T-helper 9 cell (primary cell): ENCODE measurements at places on chromosomes 4 and X.
A peak's percentile ranks its signal among the peaks of the same experiment; 100 is the strongest.

GRCh38 chr4:182531555-182532162, 288.5 kb downstream of the TENM3 start:
- no peak for DNase-seq

DNA sequence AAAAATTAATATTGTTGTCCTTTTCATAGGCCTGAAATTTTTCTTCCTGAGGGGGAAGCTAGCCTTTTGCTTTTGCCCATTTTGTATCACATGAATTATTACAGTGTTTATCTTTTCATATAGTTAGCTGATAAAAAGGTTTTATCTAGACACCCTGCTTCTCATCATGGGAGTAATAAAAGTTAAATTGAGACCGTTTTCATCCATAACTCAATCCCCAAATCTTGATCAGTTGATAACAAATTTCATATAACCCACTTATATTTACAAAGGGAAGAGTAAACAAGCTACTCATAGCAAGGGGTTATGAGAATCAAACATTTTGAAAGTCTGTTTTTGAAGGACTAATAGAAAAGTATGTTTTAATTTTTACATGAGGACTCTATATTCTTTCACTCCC, 23.5 kb upstream of the DCX start:
- DNase-seq: no peak

- DNase-seq: no peak
Observed at GRCh38 chr4:47195706-47196105, 164.3 kb downstream of the GABRB1 start.

DNA sequence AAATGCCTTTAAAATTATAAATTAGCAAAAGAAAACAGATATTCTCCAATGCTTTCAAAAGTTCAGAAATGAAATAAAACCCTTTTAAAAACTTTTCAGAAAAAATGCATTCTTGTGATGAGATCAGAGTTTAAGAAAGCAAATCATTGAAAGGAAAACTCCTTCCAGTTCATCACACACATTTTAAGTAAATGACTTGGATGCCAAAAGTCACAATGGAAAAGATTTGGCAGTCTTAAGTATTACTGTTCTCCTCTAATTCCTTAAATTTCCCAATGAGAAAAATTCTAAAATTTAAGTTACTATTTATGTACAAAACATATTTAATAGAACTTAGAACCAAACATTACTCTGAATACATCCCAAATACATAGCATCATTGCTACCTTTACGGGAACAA, 21.1 kb downstream of the HOPX start:
- no peak for DNase-seq

GRCh38 chr4:14767142-14767541, 235.1 kb upstream of the CPEB2 start:
- DNase-seq: no peak

DNA sequence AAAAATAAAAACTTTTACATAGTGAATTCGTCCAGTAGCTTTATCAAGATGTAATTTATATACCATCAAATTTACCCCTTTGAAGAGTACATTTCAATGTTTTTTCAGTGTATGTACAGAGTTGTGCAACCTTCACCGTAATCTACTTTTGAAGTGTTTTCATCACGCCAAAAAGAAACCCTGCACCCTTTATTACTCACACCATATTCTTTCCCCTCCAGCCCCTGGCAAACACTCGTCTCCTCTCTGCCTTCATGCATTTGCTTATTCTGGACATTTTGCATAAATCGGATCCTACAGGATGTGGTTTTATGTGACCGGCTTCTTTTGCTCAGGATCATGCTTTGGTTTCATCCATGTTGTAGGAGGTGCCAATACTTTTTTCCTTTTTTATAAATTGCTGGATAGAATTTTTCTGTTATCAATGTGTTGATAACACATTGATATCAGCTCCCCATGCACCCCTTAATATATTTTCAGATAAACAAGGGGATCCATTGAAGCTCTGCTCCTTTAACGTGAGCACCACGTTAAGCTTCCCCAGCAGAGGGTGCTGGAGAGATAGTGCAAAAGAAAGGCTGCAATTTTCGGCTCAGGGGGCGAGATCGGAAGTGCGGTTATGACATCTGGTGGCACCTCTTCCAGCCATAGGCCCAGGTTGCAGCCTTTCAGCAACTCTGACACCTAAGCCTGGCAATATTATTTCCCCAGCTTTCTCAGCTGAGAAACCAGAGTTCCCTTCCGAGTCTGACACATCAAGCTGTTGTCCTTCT, 100.1 kb upstream of the VCX3B start:
- no peak for DNase-seq

- no peak for DNase-seq
Observed at GRCh38 chrX:132270699-132271098, 51.5 kb upstream of the RAP2C start.

GRCh38 chrX:129795584-129795983, 15.8 kb downstream of the SASH3 start:
- DNase-seq: no peak

GRCh38 chr4:46274717-46275116, 115.2 kb downstream of the GABRA2 start:
- no peak for DNase-seq

DNA sequence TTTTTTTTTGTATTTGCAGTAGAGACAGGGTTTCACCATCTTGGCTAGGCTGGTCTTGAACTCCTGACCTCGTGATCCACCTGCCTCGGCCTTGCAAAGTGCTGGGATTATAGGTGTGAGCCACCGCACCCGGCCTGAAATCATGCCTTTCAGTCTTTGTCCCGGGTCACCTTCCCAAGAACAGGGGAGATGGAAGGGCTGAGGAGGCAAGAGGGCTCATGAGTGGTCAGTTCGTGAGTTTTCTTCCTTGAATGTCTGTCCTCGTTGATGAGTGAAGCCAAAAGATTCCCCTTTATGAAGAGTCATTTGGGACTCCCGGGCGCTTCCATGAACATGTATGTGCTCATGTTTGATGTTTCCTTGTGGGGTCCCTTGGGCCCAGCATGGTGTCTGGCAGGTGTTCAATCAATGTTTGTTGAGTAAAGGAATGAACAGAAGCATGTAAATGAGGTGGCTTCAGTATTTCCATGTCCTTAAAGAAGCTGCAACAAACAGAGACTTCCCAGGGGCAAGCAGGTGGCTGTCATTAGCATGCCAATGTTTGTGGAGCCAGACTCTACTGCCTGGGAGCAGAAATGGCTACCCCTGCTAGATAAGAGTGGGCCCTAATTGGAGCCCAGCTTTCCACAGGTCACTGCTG, 3.4 kb upstream of the SEPTIN6 start:
- no peak for DNase-seq

GRCh38 chr4:46889410-46889809, 19.6 kb downstream of the COX7B2 start:
- no peak for DNase-seq

- DNase-seq: no peak
Observed at GRCh38 chr4:112152521-112152920, 7.3 kb downstream of the FAM241A start.

DNA sequence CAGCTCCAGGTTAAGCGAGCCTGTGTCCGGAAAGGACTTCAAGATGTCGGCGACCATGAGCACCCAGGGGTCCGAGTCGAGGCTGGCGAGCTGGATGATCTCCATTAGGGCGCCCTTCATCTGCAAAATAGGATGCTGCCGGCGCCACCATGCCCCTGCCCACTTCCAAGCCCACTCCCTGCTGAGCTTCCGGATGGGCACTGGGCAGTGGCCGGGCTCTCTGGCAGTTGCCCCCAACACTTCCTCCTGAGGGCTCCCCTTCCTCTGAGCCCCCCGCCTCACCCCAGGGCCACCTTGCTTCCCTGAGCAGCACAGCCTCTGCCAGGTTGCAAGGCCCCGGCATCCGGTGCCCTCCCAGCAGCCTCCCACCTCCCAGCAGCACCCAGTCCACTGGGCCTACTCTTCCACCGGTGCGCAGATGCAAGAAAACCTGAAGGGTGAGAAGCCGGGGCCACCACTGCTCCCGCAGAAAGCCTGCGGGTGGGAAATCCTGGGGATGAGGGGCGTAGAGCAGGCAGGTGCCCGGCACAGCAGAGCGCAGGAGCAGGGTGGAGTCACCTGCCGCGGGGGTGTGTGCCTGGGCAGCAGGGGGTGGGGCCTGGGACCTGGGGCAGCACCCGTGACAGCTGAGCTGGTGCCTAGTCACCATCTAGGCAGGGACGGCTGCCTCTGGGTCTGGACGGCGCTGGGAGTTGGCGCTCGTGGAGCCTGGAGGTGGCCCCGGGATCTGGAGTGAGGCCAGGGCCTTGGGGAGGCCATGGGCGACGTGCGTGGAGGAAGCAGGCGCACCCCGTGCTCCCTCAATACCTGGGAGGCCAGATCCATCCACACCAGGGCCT, 17.0 kb downstream of the NELFA start:
- no peak for DNase-seq

DNA sequence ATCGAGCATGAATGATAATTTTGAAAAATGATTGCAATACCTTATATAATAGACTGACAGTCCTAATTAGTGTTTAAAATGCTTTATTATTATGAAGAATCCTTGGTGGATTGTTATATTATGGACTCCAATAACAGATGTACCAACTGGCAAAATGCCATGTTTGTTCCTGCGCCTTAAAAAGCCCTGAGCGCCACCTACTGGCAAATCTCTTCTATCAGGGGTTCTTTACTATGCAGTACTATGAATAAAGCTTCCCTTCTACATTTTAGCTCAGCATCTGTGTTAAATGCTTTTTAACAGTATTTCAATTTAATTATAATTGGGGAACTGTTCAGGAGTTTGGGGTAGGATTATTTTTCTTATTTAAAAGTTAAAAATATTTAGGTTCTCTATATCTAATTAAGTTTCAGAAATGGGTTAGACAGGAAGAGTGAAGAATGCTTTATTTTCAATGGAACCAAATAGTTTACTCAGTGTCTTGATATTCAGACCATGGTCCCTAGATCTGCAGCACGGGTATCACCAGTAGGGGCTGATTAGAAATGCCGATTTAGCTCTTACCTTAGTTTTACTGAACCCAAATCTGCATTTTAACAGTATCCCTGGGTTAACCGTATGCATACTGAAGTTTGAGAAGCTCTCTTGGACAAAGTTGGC, 20.0 kb downstream of the CFAP97 start:
- DNase-seq: peak; percentile 70

DNA sequence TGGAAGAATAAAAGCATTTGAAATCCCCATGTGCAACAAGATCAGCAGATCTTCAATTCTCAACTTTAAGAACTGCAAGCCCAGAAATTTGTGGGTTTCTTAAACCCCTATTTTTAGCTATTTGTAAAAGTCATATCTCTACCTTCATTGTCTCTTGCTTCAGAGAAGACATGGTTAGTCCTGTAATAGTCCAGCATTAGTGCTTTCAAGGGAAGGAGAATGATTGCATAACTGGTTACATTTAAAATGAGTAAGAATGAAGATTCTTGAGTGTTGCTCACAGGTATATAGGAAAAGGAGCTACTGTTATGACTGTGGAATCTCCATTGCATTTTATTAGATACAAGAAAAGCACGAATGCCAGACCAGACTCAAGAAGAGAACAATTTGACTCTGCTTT, 84.0 kb downstream of the CCSER1 start:
- no peak for DNase-seq

DNA sequence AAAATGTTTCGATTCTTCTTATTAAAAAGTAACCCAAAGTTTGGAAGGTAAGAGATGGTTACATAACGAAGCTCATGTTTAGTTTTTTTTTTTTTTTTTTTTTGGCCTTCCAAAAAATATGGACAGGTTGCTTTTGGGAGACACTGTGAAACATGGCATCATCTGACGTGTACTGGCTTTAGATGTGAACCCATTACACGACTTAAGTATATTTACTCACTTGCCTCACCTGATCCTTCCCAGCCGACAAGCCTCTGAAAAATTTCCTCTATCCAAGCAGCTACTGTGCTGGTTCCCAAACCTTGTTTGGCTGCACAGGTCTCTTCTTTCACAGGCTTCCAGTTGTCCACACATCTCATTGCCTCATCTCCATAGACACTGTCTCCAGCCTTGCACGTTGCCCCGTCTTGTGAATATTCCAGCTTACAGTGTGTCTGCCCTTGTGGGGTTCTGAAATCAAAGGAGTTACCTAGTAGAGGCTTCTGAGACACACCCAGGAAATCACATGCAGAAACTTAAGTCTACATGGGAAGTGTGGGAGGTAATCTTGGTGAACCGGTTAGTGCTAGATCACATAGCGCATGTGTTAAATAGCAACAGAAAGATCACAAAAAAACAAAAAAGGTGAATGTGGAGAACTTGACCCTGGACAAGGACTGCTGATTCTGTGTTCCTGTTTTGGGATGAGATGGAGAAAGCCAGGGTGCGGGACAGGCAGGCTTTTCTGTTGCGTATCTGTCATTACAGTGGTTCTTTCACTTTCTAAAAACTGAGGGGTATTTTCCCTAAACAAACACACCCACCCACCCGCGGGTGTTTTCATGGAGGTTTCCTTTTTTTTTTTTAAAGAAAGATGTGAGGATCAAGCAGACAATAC, 328.6 kb downstream of the ARHGAP10 start:
- DNase-seq: no peak

GRCh38 chrX:22526339-22526738, 253.6 kb downstream of the CBLL2 start:
- DNase-seq: no peak

DNA sequence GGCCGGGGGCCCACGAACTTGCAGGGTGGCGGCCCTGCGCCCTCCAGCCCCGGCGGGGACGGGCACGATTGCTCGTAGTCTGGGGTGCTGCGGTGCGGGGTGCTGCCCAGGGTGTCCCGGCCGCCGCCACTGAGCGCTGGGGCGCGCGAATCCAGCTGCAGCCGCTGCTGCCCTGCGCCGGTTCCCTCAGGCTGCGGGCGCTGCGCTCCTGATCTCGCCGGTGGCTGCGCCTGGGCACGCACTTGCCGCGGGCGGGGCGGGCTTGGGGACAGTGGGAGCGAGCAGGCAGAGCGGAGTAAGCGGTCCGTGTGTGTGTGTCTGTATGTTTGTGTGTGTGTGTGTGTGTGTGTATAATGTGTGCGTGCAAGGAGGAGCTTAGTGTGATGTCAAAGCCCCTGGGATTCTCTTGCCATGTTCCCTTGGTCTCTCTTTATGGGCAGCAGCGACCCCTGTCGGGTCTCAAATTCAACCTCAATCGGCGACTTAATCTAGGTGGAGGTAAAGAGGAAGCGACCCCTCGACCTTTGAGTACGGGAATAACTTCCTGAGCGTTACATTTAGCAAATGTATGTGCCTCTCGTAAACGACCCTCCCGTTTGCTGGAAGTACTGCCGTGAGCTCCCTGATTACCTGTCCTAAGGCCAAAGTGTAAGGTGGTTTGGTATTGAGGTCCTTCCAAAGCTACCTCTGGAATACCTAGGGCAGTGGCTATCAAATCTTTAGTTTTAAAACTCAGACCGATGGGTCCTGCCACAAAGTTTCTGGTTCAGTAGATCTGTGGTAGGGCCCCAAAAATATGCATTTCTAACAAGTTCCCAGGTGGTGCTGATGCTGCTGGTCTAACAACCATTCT, at the start of gene RNF150:
Gene RNF150, minus strand, starts transcription at position 324 of the 853 bp plus-strand sequence.
- DNase-seq: no peak

DNA sequence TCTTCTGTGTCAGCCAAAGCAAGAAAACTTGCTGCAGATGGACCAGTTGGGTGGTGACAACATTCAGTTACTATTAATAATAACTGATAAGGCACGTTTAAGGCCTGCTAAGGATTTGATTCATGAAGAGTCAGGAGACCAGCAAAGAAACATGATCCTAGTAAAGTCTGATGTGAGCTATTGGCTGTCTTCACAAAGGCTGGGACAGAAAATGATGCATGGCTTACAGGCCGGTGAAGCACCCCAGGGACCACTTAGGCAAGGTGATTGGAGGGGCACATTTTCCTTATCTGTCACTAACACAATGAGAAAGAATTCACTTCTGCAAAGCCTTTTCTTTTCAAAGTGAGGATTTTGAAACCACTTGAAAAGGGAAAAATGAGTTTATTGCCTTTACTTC, 65.4 kb upstream of the TRPC3 start:
- DNase-seq: no peak

- no peak for DNase-seq
Observed at GRCh38 chrX:21932292-21933002, 8.1 kb upstream of the SMS start.

GRCh38 chrX:37420185-37420584, 71.0 kb downstream of the PRRG1 start:
- DNase-seq: no peak
